NB4 (cell line): ENCODE measurements at places on chromosomes 1 and 21.

DNA sequence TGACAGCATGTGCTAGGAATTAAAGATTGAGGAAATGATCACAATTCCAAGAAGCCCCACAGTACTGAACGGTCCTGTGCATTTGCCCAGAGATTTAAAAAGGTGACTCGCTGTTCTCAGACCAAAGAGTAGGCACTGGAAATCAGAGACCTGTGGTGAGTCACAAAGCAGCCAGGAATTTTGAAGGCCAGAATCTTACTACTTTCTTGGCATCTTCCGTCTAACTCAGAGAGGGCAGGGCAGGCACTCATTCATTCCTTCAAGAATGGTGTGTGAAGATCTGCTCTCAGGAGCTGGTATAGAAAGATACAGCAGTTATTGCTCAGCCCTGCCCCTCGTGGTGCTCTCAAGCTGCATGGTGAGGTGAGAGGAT is 57.9 kb downstream of the BRINP2 start:
- DNase-seq = no peak

GRCh38 chr1:56450004-56450666 is 129.2 kb downstream of the PLPP3 start:
- DNase-seq = no peak

DNA sequence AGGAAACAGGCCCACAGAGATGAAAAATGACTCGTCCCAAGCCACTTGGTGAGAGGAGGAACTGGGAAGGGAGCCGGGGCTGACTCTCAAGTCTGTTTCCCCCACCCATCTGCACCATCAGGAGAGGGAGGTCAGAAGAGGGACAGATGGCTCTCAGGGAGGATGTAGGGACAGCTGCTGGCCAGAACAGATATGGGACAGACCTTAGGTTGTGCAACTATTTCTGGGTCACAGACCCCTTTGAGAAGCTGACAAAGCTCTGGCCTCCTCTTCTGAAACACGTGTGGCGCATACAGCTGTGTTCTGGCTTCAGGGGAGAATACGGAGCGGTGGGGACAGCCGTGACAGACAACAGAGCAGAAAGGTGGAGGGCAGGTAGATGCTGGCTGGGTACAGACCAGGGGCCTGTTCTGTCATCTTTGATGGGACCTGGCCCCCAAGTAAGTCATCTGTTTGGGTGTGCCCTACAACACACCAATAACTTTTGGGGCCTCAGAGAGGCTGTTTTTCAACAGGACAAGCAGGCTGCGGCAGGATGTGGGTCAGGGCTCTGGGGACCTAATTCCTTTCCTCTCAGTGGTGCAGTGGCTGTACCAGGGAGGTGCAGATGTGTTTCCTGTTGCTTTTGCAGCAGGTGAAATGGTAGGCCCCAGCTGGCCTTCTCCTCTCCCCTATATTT is 7.3 kb downstream of the SH3BGRL3 start:
- peak; percentile 90 for DNase-seq

DNA sequence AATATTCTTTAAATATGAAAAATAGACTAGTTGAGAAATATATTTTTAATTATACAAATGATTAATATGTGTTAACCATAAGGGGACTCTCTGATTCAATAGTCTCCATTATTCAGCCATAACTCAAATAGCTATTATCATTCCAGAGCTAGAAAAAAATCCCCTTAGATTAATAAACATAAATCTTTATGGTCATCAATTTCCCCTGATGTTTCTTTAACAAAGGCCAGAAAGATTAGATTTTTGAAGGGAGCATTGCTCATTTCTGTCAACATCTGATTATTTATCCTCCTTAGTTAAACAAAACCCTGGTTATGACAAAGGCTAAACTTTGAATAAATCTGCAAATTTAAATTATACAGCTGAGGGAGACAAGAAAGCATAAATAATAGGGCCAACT is 215.7 kb downstream of the PLA2G4A start:
- no peak for DNase-seq

- peak; percentile 87 for DNase-seq
These were observed 12.1 kb downstream of the ATP5PF start for GRCh38 chr21:25722631-25723030.

- no peak for DNase-seq
These were observed 1290.9 kb downstream of the MRPL39 start for GRCh38 chr21:24316277-24316922.

GRCh38 chr1:171873664-171874063 is 32.4 kb downstream of the DNM3 start:
- DNase-seq = no peak

- DNase-seq = no peak
These were observed 28.7 kb downstream of the ATP1A1 start for GRCh38 chr1:116401646-116402176.

DNA sequence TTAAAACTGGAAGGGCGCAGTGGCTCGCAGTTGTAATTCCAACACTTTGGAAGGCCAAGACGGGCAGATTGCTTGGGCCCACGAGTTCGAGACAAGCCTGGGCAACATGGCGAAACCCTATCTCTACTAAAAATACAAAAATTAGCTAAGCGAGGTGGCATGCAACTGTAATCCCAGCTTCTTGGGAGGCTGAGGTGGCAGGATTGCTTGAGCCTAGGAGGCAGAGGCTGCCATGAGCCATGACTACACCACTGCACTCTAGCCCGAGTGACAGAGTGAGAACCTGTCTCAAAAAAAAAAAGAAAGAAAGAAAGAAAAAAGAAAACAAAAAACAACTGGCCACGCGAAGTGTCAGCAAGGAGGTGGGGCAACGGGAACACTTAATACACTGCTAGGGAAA is 6.3 kb downstream of the UBE2G2 start:
- no peak for DNase-seq

DNA sequence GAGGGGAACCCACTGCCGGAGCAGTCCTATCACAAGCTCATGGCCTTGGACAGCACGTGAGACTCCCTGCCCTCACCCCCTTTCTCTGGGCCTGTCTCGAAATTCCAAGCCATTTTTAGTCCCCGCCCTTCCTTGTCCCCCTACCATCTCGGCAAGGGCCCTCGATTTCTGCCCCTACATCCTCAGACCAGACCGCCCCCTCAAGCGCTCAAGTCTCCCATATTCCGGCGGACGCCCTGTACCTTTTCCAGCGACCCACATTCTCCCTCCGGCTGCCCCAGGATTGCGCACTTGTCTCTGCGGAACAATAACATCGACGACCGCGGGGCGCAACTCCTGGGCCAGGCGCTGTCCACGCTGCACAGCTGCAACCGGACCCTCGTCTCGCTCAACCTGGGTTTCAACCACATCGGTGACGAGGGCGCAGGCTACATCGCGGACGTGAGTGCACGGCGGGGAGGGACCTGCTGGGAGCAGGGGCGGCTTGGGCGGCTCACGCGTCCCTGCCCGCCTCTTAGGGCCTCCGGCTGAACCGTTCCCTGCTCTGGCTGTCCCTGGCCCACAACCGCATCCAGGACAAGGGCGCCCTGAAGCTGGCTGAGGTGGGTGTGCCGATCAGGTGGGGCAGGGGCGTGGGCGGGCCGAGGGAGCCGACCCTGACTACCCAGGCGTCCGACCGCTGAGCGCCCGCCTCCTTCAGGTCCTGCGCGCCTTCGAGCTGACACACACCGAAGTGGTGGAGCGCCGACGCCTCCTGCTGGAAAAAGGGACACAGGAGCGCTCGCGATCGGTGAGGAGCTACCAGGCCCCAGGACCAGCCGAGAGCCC is 7.0 kb downstream of the LRRC71 start:
- peak; percentile 78 for DNase-seq

- no peak for DNase-seq
These were observed 10.7 kb upstream of the PLXNA2 start for GRCh38 chr1:208254862-208255261.

GRCh38 chr1:107623431-107623830 is 341.5 kb downstream of the VAV3 start:
- DNase-seq = no peak

GRCh38 chr1:201281573-201281972 is 1.7 kb upstream of the PKP1 start:
- DNase-seq = no peak
